ENCODE measurements at places on chromosomes 5 and 9.

GRCh38 chr5:61371474-61371873, 39.4 kb downstream of the ZSWIM6 start:
- no peak for DNase-seq

GRCh38 chr9:79572608-79573411, 1.0 kb downstream of the TLE4 start:
- DNase-seq, result peak; percentile 30

DNA sequence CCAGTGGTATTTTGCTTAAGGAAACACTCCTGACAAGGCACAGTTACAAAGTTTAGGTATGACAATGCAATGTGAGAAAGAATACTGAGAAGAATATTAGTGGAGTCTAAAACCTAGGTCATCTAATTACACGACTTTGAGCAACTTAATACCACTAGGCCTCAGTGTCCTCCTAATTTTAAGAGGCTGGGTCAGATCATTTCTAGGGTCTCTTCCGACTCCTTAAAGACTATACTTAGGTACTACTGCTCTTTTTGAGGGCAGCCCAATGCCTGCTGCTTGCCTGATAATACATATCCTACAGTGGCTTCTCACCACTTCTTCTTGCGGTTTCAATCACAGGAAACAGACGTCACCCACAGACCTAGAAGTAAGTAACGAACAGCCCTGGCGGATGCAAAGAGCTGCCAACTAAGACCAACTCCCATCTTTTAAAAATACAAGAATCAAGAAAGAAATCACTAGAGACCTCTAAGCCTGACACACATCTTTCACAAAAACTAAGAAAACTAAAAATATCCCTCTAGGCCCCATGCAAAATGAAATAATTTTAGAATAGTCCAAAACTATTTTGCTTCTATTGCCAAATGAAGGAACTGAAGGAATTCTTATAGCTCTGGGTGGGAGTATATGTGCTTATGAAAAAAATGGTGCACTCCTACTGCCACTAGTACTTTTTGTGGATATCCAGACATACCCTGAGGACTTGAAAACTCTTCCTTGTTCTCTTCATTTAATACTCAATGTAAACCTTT, 13.1 kb downstream of the DIAPH1 start:
- peak; percentile 28 for DNase-seq

GRCh38 chr5:59420596-59420995, 472.9 kb downstream of the PDE4D start:
- DNase-seq, result no peak

DNA sequence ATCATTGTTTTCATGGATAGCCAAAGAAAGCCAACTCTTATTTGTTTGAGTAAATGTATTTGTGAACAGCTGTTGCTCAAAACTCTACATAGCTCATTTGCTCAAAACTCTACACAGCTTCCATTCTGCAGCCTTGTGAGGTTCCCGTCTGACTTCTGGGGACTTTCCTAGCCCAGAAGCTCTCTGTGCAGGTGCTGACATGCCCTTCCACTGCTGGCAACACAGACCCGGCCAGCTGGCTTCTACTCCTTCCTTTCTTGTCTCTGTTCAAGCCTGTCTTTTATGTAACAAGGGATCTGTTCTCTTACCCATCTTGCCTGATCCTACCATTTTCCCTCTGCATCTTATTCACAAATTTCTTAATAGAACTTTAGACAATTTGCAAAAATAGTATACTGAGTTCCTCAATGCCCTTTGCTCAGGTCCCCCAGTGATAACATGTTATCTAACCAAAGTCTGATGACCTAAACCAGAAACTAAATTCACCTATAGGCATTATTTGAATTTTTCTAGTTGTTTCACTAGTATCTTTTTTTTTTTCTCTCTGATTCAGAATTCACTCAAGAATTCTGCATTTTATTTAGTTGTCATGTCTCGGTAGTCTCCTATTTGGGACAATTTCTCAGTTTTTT, 556.5 kb upstream of the SEMA6A start:
- no peak for DNase-seq

- DNase-seq, result no peak
These were observed 106.7 kb downstream of the MCTP1 start for GRCh38 chr5:95178046-95178651.

GRCh38 chr5:130652176-130652575, 512.9 kb downstream of the HINT1 start:
- DNase-seq, result no peak

GRCh38 chr9:113656771-113657670, 193.5 kb downstream of the RGS3 start:
- no peak for DNase-seq

DNA sequence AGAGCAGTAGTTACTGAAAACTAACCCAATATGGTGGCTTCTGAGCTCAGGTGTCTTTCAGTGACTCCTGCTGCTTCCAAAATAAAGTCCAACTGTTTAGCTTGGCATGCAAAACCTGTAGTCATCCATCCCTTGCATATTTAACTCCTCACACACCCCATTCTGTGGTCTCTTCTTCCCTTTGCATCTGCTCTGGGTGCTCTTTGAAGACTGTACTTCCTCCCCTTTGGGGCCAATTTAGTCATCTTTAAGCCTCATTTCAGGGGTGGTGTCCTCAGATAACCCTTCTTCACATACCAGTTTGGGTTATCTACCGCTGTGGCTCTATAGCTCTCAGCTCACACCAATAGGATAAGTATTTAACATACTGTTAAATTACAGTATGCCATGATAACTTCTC, 209.9 kb upstream of the DMRT1 start:
- no peak for DNase-seq

DNA sequence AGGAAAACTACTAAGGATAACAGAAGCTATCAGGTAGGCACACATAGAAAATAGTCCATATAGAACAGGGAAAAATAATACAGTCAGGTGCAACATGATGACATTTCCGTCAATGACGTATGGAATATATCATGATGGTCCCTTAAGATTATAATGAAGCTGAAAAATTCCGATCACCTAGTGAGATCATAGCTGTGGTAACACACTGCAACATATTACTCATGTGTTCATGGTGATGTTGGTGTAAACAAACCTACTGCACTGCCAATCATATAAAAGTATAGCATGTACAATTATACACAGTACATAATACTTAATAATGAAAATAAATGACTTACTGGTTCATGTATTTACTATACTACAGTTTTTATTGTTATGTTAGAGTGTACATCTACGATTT, 60.0 kb downstream of the MEGF9 start:
- no peak for DNase-seq

- no peak for DNase-seq
These were observed 26.3 kb upstream of the CORO2A start for GRCh38 chr9:98218562-98219363.

- no peak for DNase-seq
These were observed 117.4 kb upstream of the ELL2 start for GRCh38 chr5:96079075-96079474.

- no peak for DNase-seq
These were observed 55.5 kb downstream of the NNT start for GRCh38 chr5:43658509-43658908.

DNA sequence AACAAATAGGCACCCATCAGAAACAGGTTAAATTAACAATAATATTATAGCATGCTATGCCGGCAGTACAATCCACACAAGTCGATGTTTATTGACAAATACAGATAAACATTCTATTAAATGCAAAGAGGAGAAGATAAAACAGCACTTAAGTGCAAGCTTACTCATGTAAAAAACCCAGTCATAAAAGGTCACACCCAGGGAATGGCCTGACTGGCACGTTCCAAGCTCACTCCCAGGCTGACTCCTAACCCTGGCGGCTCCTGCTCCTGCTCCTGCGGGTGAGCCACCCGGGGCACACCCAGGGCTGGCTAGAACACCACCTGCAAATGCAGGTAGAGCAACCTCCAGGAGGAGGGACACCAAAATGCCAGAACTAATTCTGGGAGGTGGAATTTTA, 66.9 kb downstream of the SEMA4D start:
- no peak for DNase-seq

GRCh38 chr5:103741984-103742383, 179.4 kb upstream of the NUDT12 start:
- no peak for DNase-seq

- no peak for DNase-seq
These were observed 59.0 kb downstream of the TLE4 start for GRCh38 chr9:79630521-79631403.

DNA sequence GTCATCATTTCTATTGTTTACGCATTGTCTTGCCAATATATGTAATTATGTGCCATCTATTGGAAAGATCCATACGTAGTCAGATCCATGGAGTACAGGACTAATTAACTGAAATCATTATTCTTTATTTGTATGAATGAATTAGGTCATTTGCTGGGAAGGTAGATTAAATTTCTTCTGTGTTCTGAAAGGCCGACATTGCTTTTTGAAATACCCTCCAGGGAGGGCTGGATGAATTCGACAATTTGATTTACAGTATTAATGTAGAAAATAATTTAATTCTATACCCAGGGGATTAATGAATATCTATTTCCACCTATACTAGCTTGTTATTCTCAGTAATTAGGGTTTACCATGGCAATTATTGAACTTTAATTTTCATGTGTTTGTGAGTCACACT, 117.6 kb downstream of the CHSY3 start:
- DNase-seq, result no peak

DNA sequence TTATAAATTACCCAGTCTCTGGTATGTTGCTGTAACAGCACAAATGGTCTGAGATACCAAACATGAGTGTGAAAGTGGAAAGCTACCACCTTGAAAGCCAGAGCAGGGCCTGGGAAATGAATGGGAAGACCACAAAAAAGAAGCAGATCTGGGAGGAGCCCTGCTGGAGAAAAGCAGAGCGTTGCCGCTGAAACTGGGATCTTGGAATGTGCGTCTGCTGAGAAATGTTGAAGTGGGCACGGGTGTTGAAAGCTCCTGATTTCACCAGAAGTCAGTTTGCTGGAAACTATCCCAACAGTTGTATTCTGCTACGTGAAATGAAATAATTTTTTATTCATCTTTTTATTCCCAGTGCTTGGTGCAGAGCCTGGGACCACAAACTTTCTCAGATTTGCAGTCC, 40.0 kb downstream of the NUDT12 start:
- DNase-seq, result no peak

DNA sequence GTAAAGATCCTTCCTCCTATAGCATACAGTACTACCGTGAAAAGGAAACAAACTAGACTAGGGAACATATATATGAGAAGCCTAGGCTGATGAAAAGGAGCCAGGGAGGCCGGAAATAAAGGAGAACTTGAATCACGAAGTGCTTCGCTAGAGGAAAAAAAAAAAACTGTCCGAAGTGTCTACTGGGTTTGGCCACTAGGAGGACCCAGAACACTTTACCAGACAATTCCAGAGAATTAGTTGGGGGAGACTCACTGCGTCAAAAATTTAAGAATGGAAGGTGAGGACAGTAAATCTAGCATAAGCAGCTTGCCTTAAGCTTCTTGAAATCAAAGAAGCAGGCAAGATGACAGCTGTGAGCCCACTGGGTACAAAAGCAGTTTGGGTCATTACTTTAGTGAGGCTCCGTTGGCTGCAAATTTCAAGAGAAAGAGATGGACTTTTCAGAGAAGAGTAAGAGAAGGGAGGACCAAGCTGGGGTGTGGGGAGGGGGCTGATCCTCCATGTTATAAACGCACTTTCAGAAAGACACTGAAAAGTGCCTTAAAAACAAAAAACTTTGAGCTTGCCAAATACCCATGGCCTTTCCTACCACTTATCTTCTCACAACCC, 47.4 kb downstream of the P4HA2 start:
- peak; percentile 58 for DNase-seq

GRCh38 chr5:141650851-141651727, at the start of gene FCHSD1:
TSS of gene FCHSD1 (minus strand) at chr5:141651418. CDS start at chr5:141651368, 50 bp downstream.
- peak; percentile 98 for DNase-seq

DNA sequence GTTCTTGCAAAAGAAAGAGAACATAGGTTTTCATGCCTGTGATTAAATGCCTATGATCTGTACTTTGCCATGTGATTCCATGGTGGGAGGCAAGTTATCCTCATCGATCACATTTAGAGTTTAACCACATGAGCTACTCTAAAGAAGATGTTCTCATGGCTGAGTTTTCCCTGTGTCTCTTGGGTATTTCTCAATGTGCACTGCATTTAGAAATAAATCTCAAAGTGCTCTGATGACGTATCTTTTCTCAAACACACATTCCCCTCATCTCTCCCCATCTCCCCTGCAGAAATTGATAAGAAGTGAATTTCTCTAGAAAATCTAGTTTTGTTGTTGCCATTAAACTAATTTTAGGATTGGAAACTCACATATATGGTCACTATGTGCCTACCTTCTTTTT, 282.2 kb downstream of the SEMA5A start:
- DNase-seq, result no peak

DNA sequence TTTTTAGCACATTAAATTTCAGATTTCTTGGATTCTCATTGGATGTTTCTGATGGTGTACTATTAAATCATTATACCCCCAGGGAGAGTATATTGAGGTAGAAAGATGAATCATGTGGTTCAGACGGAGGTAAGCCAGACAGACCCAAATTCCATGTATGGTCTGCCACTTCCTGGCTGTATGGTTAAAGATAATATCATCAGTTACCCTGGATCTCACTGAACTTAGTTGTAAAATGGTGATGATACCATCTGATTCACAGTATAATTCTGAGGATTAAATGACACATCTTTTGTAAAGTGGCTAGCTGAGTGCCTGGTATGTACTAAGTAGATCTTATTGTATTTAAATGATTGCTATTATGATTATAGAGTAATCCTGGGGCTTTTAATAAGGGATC, 9.3 kb downstream of the SLC27A6 start:
- no peak for DNase-seq

- DNase-seq, result no peak
These were observed 27.4 kb downstream of the KIAA1191 start for GRCh38 chr5:176334031-176334770.

- DNase-seq, result no peak
These were observed 46.5 kb downstream of the PIP5K1B start for GRCh38 chr9:68751556-68751955.

DNA sequence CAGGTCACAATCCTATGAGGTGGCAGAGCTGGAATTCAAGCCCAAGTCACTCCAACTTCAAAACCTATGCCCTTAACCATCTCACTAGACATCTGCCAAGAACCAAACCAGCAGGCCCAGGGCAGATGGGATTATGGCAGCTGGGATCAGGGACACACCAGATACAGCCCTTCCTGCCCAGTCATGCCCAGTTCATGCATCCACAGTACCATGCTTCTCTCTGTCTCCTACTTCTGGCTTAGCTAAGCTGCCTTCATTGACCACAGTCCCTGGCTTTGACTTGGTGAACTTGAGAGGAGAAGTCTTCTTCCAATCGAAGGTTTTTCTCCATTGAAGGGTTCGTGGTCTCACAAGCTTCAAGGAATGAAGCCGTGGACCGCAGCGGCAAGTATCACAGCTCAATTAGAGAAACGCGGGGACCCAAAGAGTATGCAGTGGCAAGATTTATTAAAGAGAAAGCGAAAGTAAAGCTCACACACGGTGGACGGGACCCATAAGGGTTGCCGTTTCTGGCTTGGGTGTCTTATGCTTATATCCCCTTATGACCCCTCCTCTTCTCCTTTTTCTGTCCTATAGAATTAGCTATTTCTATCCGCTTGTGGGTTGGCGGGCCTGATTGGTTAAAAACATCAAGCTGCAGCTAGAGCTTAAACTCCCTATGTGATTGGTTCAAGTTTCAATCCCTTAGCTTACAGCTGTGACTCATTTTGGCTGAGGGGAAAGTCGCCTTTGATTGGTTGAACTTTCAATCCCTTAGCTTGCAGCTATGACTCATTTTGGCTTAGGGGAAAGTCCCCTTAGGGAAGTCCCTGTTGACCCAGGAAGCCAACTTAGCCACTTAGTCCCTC, 101.2 kb downstream of the TRIM36 start:
- no peak for DNase-seq

- DNase-seq, result no peak
These were observed 761.2 kb downstream of the TAF11L14 start for GRCh38 chr5:18395126-18396110.

GRCh38 chr5:68445257-68446069, 229.9 kb downstream of the PIK3R1 start:
- DNase-seq, result no peak
